ENCODE measurements at places on chromosomes 7 and 10.

DNA sequence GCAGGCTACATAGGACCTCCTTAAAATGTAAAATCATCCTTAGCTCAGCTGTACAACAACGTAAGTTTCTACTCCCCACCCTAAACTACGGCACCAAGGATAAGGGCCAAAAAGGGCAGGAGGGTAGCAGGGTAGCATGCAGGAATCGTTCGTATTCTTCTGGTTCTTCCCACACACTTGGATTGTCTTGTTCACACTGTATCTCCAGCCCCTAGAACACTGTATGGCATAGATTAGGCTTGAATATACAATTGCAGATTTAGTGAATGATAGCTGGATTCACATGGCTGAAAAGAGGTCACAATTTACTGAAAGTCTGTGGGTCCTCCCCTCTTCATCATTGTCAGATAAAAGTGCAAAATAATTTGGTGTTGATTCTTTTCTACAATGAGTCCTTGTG lies 28.2 kb upstream of the PRKAR2B start:
- no peak for DNase-seq

DNA sequence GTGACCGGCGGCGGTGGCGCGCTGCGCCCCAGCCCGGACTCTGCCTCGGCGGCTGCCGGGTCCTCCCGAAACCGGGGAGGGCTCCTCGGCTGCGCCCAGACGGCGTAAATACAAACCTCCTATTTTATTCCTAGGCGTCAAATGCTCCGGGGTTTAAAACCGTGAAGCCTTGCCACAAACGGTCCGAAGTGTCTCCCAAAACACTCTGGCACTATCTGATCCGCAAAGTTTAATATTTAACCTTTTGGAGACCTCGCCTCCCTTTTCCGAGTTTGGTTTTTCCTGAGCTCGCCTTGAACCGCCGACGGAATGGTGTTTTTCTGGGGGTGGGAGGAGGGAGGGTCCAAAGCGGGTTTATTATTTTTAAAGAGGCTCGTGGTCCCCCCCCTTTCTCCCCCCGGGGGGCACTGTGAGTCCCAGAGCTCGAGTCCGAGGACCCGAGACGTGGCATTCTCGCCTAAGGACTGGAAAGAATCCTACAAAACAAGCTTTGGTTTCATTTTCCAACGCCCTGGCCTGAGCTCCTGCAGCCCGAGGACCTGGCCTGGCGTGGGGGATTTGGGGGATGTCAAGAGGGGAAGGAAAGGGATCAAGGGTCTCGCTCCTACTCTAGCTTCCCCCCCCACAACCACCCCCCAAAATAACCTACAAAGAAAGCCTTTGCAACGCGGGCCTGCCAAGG lies 1.8 kb downstream of the TNRC18 start:
- no peak for DNase-seq

- DNase-seq: no peak
These were observed 72.8 kb upstream of the ZNF479 start for GRCh38 chr7:57205000-57205399.

- DNase-seq: no peak
These were observed 87.8 kb upstream of the RHEB start for GRCh38 chr7:151607464-151607867.

DNA sequence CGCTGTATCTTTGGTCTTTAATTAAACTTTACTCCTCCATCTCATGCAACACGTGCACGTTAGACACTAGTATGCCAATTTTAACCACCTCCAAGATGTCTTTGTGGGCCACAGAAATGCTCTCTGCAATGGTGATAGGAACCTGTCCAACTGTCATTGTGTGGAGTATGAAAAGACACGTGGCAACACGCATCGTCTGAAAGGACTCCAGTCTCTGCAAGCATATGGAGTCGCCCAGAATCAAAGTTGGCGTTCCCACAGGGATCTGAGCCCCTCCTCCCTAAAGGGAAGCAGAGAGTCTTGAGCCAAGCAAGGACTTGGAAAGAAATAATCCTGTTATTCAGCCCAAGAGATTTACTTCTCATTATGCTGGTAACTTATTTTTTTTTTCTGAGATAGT lies 301.1 kb downstream of the CALN1 start:
- DNase-seq: no peak

Measured in stimulated activated naive CD8-positive, alpha-beta T cell treated with anti-CD3 and anti-CD28 coated beads, Interleukin-15, Interleukin-2, amounts not matched to agents 100 U/mL and 50 U/mL, for 24 hours (primary cell).